ENCODE measurements at places on chromosomes 2 and 18.

DNA sequence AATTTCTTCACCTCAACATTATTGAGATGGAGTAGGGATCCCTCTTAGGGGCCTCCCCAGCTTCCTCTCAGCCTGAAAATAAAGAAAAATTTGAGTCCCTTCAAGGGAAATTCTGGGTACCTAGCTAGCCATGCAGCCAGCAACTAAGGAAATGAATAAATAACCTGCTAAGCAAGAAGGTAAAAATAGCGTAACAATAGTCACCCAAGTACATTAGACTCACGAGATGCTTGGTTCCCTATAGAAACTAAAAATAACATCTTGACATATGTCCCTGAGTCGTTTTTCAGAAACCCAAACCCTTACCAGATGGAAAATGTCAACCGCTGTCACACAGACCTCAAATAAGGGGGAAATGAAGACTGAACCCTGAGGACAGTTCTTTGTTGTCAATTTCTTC, 51.9 kb downstream of the CACNB4 start:
- peaks cover 5% of the 10 kb centered on the region for H3K27me3 ChIP-seq
- no peak overlapping the region for H3K4me3 ChIP-seq
- DNase-seq = no peak
- H3K36me3 ChIP-seq = no peaks in the 10 kb centered on the region
- H3K4me1 ChIP-seq = no peaks in the 10 kb centered on the region
- H3K27ac ChIP-seq = no peak overlapping the region

GRCh38 chr2:111121828-111122630, 1.3 kb downstream of the BCL2L11 start:
- peak; percentile 87 for DNase-seq
- H3K27ac ChIP-seq = peak overlapping the region; percentile 92
- peaks cover 47% of the 10 kb centered on the region for H3K27me3 ChIP-seq
- peaks cover 44% of the 10 kb centered on the region for H3K4me1 ChIP-seq
- peak overlapping the region; percentile 97 for H3K4me3 ChIP-seq

- H3K27ac ChIP-seq = no peak overlapping the region
- H3K27me3 ChIP-seq = no peaks in the 10 kb centered on the region
- no peak for DNase-seq
- no peaks in the 10 kb centered on the region for H3K4me1 ChIP-seq
Measured at GRCh38 chr2:211454679-211455078, 898.3 kb downstream of the CPS1 start.

DNA sequence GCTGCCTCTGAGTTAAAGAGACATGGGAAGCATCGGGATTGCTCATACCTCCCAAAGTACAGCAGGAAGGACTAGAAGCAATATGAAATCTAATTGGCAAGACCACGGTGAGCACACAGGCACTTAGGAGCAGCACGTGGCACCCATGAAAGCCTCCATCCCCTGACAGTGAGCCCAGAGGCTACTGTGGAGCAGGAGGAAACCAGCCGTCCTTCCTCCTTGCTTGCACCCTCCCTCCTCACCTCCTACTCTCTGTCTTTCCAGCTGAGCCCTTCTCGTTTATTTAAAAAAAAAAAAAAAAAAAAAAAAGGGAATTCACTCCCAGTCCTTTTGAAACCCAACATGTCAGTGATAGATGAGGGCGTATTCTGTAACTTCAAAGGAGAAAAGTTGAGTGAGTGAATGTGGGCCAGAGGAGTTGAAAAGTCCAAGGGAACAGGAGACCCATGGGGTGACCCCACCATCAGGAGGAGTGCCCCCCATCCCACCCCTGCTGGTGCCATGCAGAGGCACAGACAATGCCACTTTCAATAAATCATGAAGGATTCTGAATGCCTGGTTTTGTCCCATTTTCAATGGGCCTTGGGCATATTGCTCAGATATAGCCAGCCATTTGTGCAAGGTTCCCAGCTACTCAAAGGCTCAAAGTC, 96.6 kb upstream of the ALPP start:
- H3K4me1 ChIP-seq = peaks cover 10% of the 10 kb centered on the region
- peaks cover 5% of the 10 kb centered on the region for H3K27me3 ChIP-seq
- peaks cover 22% of the 10 kb centered on the region for H3K36me3 ChIP-seq
- DNase-seq = no peak

GRCh38 chr2:219951099-219951498, 323.7 kb downstream of the SLC4A3 start:
- no peak overlapping the region for H3K4me3 ChIP-seq
- no peak overlapping the region for H3K27ac ChIP-seq

- no peaks in the 10 kb centered on the region for H3K4me1 ChIP-seq
- H3K27me3 ChIP-seq = no peaks in the 10 kb centered on the region
- H3K36me3 ChIP-seq = peaks cover 13% of the 10 kb centered on the region
- no peak overlapping the region for H3K27ac ChIP-seq
- no peak overlapping the region for H3K4me3 ChIP-seq
Measured at GRCh38 chr2:42613281-42614064, 45.0 kb downstream of the MTA3 start.

DNA sequence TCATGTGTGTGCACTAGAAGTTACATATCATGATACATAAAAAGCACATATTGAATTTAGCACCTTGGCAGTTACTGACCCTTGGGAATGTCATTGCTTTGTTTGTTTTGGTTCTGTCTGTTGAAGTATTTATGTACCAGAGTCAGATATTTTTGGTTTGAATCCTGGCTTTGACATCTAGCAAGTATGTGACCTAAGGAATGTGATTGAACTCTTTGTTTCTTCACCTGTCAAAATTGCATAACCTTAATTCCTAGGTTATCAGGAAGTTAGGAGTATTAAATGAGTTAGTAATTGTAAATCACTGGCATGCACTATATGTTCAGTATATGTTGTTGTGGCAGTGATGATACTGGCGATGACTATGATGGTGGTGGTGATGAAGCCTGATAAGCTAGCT, 1003.5 kb upstream of the NRXN1 start:
- H3K4me1 ChIP-seq = no peaks in the 10 kb centered on the region
- no peak overlapping the region for H3K27ac ChIP-seq
- H3K4me3 ChIP-seq = no peak overlapping the region
- H3K36me3 ChIP-seq = no peaks in the 10 kb centered on the region
